ENCODE measurements at places on chromosomes 3 and 15. TPM values are rescaled to one million over a fixed set of nuclear protein-coding genes. Genes with fewer than 3 reads are reported as not detected.

GRCh38 chr3:71905426-71905825 lies 120.5 kb upstream of the PROK2 start:
- DNase-seq: peak; percentile 84

DNA sequence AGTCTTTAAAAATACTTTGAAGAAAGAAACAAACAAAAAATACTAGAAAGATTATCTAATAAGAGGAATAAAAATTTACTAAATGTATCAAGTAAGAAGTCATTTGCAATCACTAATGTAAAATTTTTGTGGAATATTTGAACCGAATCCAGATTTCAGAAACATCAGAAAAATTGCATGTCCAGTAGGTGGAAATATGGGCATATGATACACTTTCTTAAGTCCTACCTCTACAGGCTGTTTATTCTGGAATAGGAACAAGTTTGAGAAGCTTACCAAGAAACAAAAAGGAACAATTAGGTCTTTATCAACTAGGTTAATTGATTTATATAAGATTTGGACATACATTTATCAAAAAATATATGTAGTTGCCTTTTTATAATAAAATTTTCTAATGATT lies 292.9 kb upstream of the ROBO1 start:
- no peak for DNase-seq

DNA sequence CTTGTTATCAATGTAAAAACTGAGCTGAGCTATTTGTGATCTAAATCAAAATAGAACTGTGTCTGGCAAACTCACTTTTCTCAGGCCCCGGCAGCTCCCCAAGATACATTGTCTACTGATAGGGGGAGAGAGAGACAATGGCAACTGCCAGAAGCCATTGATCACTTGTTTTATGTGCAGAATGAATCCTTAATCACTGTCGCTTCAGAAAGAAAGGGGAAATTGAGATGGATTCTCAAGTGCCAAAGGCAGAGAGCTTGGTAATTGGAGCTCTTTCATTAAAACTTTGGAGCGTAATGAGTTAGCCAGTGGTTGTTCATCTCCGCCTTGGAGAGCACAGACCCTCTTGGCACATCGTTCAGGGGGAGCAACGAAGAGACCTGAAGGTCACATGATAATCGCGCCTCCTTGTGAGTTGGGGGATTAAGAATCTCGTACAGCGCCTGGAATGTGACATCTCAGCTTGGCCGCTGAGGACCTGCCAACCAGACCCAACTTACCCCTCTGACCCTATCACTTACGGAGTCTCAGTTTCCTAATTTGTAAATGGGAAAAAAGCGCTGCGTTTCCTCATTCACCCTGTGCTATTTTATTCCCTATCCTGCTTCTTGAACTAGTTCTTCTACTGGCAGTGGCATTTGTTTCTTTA lies 252.8 kb downstream of the VPS13C start:
- DNase-seq: no peak

DNA sequence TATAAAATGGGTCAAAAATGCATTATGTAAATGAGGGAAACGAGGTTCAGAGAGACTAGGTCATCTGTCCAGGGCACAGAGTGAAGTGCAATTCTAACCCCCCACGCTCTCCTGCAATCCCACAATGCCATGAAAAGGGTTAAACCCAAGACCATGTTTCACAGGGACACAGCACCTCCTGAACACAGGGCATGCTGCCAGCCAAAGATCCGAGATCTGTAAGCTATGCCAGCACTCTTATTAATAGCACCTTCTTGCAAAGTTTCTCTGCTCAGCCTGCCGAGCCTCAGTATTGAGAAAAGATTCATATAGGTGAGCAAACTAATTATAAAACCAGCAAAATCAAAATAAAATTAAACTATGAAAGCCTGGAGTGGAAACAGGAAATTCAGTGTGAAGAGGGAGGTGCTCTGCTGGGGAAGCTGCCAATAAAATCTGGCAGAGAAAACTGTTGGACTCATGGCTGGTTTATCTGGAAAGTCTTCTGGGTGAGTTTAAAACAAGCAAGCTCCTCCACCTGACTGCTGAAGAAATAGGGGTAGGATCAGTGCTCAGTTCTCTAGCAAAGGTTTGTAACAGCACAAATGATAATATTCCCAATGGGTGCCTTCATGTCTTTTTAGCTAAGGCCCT lies 50.3 kb downstream of the LRIG1 start:
- no peak for DNase-seq

Gene AQR
- 27.1 TPM for total RNA-seq

DNA sequence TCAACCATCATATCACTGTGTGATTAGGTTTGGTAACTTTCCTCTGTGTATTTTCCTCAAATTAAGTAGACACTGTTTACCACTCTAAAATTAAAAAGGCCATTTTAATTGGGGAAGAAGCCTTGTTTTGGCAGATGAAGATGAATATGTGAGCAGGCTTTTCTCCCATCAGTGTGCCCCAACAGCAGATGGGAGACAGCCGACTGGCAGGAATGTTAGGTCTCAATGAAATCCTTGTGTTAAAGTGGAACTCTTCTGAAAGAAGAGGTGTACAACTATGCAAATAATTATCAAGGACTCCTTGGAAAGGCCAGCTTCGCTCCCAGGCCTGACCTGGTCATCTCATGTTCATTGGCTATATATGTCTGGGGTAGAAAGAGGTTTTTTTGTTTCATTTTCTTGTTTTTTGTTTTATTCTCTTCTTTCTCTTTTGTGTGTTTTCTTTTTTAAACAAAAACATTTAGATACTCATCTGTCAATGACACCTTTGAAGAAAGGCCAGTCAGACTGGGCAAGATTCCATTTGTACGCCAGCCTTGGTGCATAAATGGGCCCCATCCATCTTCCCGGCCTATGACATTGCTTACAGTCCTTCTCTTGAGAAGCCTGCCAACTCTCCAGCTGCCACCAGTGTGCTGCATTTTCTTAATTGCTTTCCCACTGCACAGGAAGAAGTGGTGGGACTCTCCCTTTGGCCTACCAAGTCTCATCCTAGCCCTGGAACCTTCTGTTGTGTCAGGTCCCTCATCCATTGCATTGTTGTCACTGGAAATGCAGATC lies 25.8 kb downstream of the LRTM1 start:
- DNase-seq: no peak

GRCh38 chr3:161348796-161349400 lies 22.4 kb downstream of the SPTSSB start:
- no peak for DNase-seq

- DNase-seq: no peak
These were observed 308.7 kb downstream of the MAGI1 start for GRCh38 chr3:65729973-65730372.

DNA sequence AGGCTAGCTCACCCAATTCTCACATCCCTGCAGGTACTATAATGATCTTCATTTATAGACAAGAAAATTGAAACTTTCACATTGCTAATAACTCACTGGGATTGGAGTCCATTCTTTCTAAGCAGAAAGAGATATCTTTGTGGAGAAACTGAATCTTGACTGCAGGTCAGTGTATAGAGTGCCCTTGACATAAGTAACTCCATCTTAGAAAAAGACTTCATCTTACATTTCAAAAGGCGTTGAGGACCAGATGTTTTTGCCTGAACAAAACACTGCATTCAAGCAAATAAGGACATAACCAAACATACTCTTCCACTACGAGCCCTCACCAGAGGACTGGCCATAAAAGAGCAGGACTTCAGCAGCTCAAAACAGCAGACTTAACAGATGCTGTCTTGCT lies 6.8 kb upstream of the CCR3 start:
- DNase-seq: no peak

DNA sequence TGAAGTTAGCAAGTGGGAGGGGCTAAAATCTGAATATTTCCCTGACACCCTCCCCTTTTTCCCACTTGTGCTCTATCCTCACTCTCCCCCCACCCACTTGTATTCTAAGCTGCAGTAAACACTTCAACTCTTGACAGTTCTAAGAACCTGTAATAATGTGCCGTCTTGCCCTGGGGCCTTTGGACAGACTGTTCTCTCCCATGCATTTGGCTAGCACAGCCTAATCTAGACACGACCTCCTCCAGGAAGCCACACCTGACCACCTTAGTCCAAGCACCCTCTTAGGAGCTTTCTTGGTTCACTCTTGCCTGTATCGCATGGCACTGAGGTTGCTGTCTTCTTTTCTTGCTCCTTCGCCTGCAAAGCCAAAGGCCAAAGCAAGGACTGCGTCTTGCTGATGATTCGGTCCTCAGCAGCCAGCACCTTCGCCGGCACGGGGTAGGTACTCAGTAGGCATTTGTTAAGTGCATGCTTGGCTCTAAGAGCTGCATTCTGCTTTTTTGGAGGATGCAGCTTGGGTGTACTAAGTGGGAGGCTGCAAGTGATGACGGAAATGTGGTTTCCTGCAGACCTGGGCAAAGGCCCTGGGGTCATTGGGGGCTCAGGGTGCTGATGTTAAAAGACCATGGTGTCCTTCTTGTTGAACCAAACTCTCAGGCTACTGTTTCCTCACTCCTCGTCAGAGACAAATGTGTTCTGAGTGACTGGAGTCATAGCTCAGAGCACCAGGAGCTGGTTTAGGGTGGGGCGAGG lies 2.0 kb upstream of the ZNF710 start:
- DNase-seq: no peak

DNA sequence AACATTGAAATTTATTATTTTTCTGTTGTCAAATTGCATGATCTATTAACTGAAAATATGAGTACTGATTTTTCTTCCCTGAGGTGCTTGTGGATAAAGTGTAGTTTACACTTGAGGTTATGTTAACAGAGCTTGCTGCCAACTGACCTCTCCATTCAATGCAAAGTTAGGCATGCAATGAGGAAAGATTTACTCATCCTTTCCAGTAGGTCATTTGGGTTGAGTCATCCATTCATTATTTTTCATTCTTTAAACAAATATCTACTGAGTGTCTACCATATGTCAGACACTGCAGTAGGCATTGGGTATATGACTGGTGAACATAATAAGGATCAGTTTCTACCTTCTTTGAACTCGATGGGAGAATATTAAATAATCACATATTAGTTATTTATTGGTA lies 604.1 kb downstream of the EDEM1 start:
- DNase-seq: no peak

DNA sequence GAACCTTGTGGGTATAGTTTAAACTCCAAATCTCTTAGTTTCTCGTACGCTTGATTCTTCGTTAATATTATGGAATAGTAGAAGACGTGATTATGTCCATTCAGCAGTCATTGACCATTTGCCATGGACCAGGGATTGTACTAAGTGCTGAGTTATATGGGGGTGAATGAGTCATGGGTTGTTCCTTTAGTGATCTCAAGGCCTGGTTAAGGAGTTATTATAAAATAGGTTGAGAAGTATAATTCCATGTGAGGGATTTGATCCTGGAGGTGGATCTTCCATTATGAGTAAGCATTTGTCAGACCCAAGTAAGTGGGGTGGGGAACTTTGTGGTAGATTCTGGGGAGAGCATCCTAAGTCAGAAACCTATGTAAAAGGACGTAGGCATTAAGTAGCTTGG lies 15.4 kb downstream of the NR2C2 start:
- DNase-seq: no peak

DNA sequence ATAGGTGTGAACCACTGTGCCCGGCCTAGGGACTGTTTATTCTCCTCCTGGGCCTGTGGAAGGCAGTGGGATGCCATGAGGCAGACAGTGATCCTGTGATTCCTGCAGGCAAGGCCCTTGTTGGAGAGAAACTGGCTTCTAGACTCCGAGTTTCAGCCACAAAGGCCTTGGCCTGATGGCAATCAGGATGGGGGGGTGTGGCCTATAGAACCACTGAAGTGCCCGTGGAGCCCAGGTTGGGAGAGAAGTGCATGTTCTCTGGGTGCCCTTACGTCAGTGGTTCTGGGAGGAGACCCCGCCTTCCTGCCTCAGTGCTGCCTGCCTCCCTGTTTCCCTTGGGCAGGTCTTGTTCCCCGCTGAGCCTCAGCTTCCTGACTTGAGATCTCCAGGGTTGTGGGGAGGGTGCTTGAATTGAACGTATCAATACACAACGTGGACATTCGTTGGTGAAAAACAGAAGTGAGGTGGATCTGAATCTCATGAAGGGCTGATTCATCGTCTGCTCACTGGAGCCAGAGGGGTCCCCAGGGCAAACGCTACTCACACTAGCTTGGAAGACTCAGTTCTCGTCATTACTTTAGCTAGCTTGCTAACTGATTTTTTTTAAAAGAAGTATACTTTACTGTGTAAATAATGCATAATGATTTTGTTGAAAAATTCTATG lies 31.8 kb downstream of the IRAK2 start:
- DNase-seq: no peak

Gene DGKG
- total RNA-seq: 0.14 TPM

DNA sequence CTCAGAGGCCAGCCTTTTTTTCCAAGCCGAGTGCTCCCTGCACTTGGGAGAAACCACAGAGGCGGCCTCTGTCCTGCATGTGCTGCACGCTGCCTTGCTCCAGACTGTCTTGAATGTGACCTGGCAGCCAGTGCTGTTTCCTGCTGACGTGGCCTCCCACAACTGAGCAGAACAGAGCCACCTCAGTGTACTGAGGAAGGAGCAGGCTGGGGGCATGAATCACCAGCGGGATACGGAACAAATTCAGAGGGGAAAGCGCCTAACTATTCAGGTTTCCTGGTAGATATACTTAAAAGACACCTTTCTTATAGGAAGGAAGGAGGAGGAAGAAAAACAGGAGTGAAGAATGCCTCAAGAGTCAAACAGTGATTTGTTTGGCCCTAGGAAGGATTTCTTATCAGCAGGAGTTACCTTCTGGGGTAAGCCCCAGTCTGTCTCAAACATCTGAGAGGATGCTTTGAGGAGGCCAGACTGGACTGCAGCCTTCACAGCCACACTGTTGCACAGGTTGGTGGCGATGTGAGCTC lies 114.0 kb downstream of the FNDC3B start:
- DNase-seq: no peak
